Adipocyte (in vitro differentiated cells): ENCODE measurements at places on chromosomes 1 and 21.
A peak's percentile ranks its signal among the peaks of the same experiment; 100 is the strongest.

DNA sequence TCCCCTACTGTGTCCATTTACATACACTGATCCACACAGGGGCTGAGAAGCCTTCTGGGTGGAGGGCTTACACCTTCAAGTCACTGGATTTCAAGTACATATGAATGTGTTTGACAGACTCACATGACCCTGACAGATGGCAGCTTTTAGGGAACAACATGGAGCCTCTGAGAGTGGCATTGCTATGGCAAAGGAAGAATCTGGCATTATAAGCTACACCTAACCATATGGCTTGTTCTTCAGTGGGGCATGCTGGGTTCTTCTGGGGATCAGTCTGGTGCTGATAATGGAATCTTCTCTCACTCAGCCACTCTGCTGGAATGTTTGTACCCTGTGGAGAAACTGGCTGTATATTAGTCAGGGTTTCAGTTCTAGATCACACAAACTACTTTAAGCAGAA lies 68.5 kb upstream of the PDE4B start:
- DNase-seq, result no peak

DNA sequence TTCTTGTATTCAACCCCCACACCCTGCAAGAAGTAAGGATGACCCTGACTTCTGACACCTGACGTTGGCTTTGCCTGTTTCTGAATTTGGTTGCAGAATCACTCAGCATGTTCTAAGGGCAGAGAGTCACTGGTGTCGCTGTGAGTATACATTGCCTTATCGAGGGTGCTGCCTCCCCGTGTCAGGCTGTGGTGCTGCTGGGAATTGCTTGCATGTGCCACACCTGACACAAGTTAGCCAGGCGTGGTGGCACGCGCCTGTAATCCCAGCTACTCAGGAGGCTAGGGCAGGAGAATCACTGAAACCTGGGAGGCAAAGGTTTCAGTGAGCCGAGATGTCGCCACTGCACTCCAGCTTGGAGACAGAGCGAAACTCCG lies 45.9 kb downstream of the WDR4 start:
- DNase-seq, result no peak

DNA sequence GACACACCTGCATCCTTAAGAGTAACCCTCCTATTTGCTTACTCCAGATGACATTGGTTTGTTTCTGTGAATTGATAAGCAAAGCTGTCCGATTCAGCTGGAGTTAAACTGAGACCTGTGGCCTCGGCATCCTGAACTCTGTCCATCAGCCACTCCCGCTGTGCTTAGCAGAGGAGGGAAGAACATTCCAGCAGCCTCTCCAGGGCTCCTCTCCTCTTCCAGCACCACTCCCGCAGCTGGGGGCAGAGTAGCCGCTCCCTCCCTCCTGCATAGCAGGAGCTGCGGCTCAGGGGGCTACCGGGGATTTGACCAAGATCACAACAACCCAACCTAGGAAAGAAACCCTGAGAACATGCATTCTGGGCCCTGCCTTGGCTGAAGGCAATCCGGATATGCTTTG lies 8.8 kb downstream of the LRRC38 start:
- DNase-seq, result no peak

DNA sequence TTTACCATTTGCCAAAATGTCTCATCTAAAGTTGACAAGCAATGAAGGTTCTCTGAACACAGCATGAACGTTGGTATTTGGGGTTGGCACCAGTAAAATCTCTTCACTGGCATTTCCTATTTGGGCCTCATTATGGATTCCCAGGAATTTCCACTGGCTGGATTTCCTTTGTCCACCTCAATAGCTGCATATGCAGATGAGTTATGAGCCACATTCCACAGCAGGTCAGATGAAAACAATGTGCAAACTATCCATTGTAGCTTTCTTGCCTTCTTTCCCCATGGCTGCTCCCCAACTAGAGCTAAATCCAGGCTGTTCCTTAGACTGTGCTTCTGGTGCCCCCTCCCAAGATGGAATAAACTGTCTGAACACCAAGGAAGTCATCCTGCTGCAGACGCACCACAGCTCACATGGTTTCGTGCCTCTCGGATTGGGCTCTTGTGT lies 168.1 kb upstream of the FGGY start:
- DNase-seq, result peak; percentile 47

- DNase-seq, result peak; percentile 13
Observed at GRCh38 chr1:98203466-98203865, 282.6 kb upstream of the DPYD start.

DNA sequence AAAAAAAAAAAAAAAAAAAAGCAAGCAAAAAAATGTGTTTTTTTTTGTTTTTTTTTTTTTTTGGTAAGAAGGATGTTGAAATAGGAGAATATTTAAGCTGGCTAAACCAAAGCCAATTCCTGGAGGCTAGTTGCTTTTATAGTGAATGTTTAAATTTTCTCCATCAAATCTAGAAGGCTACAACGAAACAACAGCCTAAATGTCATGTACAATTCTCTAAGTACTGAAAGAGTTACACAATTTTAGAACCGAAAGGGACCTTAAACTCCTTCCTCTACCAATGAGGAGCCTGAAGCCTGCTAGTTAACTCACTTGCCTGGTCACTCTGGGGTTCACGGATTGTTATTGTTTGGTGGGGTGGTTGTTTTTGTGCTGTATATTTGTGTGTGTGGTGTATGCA lies 3.5 kb downstream of the WLS start:
- DNase-seq, result peak; percentile 79
